ENCODE measurements at places on chromosomes 5 and 9.

GRCh38 chr5:155772009-155772662 is 554.8 kb upstream of the SGCD start:
- no peak for DNase-seq

- peak; percentile 67 for DNase-seq
Measured at GRCh38 chr5:177468685-177469628, 4.5 kb downstream of the DBN1 start.

GRCh38 chr5:157477814-157478494 is 17.9 kb downstream of the NIPAL4 start:
- DNase-seq = no peak

GRCh38 chr5:76733049-76733417 is 17.1 kb downstream of the F2R start:
- no peak for DNase-seq

GRCh38 chr5:150611026-150611425 is 29.4 kb upstream of the SYNPO start:
- peak; percentile 54 for DNase-seq

GRCh38 chr5:34474573-34475021 is 181.5 kb upstream of the RAI14 start:
- DNase-seq = no peak

GRCh38 chr5:74717596-74717995 is 32.6 kb downstream of the HEXB start:
- no peak for DNase-seq

DNA sequence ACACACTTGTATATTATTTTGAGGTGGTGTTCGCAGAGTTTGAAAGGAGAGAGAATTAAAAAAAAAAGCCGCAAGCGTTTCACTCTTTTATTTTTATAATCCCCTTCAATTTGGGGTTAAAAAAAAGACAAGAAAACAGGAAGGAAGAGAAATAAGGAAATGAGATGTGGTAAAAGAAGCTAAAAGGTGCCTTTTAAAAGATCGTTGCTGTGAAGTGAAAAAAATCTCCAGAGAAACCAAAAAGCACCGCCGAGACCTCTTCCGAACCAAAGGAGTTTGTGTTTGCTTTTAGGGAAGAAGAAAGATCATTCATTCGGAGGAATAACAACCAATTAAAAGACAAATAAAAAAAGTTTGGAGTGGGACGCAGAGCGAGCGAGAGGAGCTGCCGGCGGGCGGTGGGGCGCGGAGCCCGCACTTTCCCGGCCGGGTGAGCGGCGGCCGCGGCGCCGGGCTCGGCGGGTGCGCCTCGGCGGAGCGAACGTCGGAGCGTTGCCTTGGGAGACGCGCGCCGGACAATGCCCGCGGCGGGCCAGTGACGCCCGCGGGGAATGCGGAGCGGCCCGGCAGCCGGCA is 355 bp downstream of the TLE4 start:
- DNase-seq = no peak

- DNase-seq = no peak
Measured at GRCh38 chr9:8800196-8800595, 1000.6 kb upstream of the DMAC1 start.

Measured in posterior cingulate gyrus (tissue), 11 donors.